ENCODE measurements at places on chromosomes 16 and 17. TPM values are rescaled to one million over a fixed set of nuclear protein-coding genes. Genes with fewer than 3 reads are reported as not detected.

The SCPEP1 gene
- 99.4 TPM for total RNA-seq

The TPSG1 gene
- not detected for total RNA-seq

The CD300H gene
- not detected for total RNA-seq

The C17orf100 gene
- 0.58 TPM for total RNA-seq

- DNase-seq: no peak
These were observed 136.0 kb upstream of the C17orf78 start for GRCh38 chr17:37239690-37240334.

GRCh38 chr17:2453325-2453724 is 52.5 kb upstream of the MNT start:
- no peak for DNase-seq

GRCh38 chr17:39742126-39742855 is 4.6 kb downstream of the GRB7 start:
- no peak for DNase-seq

- no peak for DNase-seq
These were observed 43.4 kb downstream of the ZNF276 start for GRCh38 chr16:89764711-89765201.

GRCh38 chr17:9361188-9361955 is 214.2 kb downstream of the STX8 start:
- DNase-seq: no peak

GRCh38 chr16:56787167-56787566 is 57.2 kb downstream of the NUP93 start:
- DNase-seq: no peak

- no peak for DNase-seq
These were observed 2.0 kb downstream of the PLD6 start for GRCh38 chr17:17204041-17204591.

- no peak for DNase-seq
These were observed 47.9 kb downstream of the MAPT start for GRCh38 chr17:45942284-45942683.

DNA sequence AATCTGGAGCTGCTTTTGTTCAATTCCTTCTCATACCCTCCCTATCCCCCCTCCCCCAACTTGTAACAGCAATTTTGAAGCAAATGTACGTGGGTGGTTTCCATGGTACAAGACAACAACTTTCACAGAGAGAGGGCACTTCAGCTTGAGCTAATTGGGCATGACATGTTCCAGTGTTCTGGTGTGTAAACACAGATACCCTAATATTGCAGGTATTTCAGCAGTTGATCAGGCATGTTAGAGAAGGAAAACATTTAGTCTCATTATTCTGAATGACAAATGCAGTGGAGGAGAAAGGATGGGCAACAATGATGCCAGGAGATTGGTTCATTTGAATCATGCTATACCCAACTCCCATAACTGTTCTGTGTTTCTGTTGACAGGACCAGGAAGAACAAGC is 137.5 kb downstream of the TRIM37 start:
- DNase-seq: no peak

DNA sequence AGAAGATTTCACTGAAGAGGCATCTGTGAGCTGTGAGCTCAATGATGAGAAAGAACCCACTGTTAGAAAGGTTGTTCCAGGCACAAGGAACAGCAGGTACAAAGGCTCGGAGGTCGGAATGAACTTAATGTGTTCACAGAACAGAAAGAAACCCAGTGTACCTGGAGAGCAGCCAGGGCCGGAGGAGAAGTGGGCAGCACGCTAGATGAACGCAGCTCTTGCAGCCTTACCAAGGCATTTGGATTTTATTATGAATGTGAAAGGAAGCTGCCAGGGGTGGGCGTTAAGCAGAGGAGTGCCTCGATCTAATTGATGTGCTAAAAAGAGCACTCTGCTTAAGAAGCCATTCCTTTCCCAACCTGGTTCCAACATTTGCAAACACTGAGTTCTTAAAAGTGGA is 19.0 kb downstream of the EEF2K start:
- no peak for DNase-seq

DNA sequence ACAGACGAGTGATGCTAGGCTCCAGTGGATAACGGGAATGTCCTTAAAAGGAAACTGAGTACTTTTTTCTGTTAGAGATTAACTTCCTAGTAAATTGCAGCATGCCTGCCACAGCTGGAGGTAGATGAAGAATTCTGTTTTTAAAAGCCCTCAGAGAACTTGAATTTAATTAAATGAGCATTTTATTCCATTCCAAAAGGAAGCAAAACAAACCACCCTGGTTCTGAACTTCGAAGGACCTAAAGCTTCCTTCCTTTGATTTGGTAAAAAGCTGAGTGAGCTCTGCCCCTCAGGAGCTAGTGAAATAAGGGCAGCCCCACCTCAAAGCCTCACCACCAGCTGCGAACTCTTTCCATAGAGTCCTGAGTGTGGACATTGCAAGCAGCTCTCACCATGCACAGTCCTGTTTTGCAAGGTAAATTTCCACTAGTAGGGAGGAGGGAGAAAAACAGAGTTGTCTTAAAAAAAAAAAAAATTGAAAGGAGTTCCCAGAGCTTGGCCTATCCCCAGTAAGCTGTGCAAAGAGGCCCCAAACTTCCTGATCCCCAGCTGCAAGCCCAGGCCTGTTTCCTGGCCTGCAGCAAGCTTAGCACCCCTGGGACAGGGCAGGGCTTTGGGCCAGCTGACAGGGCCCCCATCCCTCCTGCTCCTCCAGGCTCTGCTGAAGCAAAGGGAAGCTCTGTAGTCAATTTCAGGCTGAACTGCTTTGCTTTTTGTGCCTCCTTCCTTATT is 11.2 kb downstream of the CHD9NB start:
- no peak for DNase-seq

- no peak for DNase-seq
These were observed 2.2 kb upstream of the PDP2 start for GRCh38 chr16:66878067-66878466.
